PC-9 (cell line): ENCODE measurements at places on chromosomes 1 and 21. TPM values are rescaled to one million over a fixed set of nuclear protein-coding genes. Genes with fewer than 3 reads are reported as not detected.

The PIGR gene
- 0.10 TPM in 1 of 2 replicates, not detected in the other for total RNA-seq

The MCOLN2 gene
- 0.23 TPM in 1 of 2 replicates, not detected in the other for total RNA-seq

The ZNF593OS gene
- total RNA-seq: not detected in 2 replicates

The PRRX1 gene
- not detected in 2 replicates for total RNA-seq

The CLCN6 gene
- total RNA-seq: 14.8 and 16.7 TPM in 2 replicates

The ESRRG gene
- not detected in 2 replicates for total RNA-seq

The LRRC38 gene
- total RNA-seq: not detected in 2 replicates

The HMCN1 gene
- total RNA-seq: 0.31 and 0.83 TPM in 2 replicates

The APOBEC4 gene
- total RNA-seq: not detected in 2 replicates
